Activated CD8-positive, alpha-beta memory T cell treated with anti-CD3 and anti-CD28 coated beads for 24 hours (primary cell): ENCODE measurements at places on chromosomes 13 and 19.

DNA sequence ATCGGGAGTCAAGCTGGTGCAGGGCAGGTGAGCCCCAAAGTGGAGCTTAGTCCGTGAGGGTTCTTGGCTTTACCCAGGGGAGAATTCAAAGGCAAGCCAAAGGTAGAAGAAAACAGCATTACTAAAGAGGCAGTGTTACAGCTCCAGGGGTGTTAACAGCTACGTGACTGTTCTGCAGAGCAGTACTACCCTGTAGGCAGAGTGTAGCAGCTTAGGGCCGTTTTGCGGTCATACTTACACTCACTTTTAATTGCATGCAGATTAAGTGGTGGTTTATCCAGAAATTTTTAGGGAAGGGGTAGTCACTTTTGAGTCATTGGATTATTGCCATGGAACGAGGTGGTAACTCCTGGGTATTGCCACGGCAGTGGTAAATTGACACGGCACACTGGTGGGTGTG, 482.2 kb downstream of the SLITRK5 start:
- DNase-seq = no peak

- no peak for DNase-seq
Measured at GRCh38 chr13:45205124-45205523, 4.3 kb upstream of the KCTD4 start.

GRCh38 chr13:104414771-104415170, 1348.6 kb upstream of the SLC10A2 start:
- no peak for DNase-seq

GRCh38 chr13:43785261-43785649, 1.5 kb downstream of the ENOX1 start:
- DNase-seq = no peak
